ENCODE measurements at places on chromosomes 3 and 15. TPM values are rescaled to one million over a fixed set of nuclear protein-coding genes. Genes with fewer than 3 reads are reported as not detected.
A peak's percentile ranks its signal among the peaks of the same experiment; 100 is the strongest.

The RTP3 gene
- not detected for total RNA-seq

The PTX3 gene
- 0.27 TPM for total RNA-seq

The SLC12A6 gene
- total RNA-seq: 24.8 TPM

The GOLGA8G gene
- not detected for total RNA-seq

The TGM4 gene
- not detected for total RNA-seq

The MITF gene
- total RNA-seq: not detected

The CAV3 gene
- total RNA-seq: not detected

The GPR87 gene
- not detected for total RNA-seq

GRCh38 chr3:67290438-67290837 is 292.3 kb downstream of the KBTBD8 start:
- DNase-seq: no peak

DNA sequence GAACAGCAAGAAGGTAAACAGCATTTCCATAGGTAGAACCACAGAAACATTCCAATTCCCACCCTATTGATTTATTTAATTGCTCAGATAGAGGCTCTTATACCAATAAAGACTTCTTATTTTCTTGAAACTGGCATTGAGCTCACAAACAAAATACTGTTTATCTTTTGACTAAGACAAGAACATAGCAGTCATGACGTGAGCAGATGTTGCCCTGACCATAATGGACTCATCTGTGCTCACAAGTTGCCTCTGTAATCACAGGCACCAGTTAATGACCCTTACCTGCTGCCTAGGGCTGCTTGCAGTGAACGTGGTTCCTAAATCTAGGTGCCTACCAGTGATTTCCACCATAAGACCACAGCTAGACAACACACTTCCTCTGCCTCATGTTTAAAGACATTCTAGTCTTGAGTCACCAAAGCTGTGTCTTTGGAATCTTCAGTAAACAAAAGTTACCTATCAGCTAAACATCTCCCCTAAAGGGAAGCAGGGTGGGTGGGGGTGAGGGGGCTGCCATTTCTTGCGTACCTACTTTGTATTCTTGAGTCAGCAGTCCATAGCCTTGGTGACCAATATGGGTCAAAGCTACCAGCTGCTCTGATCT is 2.1 kb downstream of the FYCO1 start:
- DNase-seq: peak; percentile 60

GRCh38 chr3:176581589-176581988 is 615.7 kb downstream of the TBL1XR1 start:
- DNase-seq: no peak

DNA sequence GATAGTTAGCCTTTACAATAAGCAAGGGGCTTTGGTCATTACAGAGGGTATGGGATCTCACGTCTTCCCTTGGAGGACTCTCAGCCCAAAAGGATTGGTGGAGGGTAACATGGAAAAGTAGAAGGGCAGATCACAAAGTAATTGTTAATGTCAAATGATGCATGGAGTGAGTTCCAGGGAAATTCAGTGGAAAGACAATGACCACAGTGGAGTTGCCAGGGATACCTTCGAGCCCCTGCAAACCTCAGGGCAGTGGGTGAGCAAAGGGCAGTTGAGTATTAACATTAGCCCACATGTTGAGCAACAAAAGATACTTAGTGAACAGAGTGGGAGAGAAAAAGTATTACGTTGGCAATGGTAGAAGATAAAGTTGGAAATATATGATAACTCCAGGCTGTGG is 593.4 kb upstream of the NR2F2 start:
- DNase-seq: no peak

DNA sequence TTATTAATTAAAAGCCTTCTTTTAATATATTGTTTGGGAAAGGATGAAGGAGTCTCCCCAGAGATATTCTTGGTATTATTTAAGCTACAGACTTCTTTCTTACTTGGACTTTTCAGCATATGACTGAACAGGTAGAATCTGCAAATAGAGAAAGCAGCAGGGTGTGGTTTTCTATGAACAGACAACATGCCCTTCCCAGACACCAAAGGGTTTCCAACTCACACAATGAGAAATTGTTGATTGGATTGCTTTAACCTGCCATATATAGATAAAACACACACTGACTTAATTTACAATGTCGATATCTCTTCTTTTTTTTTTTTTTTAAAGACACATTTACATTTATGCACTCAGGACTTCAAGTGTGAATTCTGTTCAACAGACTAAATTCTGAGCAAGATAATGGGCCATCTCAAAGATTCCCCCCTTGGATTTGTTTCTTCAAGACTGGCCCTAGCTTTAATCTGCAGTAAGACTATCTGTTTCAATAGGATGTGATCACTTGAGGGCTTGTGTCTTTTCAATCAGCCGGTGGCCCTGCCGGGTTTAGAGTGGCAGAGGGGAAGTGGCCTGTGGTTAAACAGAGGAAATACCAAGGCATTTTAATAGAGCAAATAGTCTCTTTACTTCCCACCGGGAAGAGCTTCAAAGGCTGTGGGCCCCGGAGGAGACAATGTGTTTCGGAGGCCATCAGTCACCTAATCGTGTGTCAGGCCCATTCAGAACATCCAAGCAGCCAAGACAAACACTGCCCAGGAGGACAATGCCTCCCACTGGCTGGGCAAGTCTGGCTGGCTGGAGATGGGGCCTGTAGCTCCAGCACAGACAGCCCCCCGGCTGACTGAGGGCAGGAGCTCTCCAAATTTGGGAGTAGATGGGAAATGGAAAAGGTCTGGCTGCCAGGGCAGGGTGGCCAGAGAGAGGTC is 6.1 kb downstream of the IL17RD start:
- peak; percentile 38 for DNase-seq

GRCh38 chr3:109718850-109719249 is 381.5 kb upstream of the DPPA4 start:
- no peak for DNase-seq

GRCh38 chr3:156150434-156151066 is 30.2 kb downstream of the KCNAB1 start:
- peak; percentile 35 for DNase-seq

- DNase-seq: no peak
Measured at GRCh38 chr3:95343767-95344166, 1280.9 kb downstream of the NSUN3 start.

- no peak for DNase-seq
Measured at GRCh38 chr3:50608278-50608677, 3.3 kb downstream of the CISH start.

DNA sequence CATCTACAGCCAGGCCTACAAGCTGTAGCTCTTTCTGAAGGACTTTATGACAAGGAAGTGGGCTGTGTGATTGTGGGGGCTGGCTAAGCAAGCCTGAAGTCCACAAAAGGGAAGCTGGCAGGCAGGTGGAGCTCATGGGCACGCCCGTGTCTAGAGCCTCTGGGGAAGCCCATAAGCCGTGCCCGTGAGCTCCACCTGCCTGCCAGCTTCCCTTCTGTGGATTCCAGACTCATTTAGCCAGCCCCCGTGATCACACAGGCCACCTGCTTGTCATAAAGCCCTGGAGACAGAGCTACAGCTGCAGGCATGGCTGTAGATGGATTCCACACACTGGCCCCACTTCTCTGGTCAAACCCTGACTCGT is 15.2 kb downstream of the EFCC1 start:
- peak; percentile 82 for DNase-seq

- no peak for DNase-seq
Measured at GRCh38 chr3:50433954-50434353, 69.5 kb downstream of the CACNA2D2 start.

DNA sequence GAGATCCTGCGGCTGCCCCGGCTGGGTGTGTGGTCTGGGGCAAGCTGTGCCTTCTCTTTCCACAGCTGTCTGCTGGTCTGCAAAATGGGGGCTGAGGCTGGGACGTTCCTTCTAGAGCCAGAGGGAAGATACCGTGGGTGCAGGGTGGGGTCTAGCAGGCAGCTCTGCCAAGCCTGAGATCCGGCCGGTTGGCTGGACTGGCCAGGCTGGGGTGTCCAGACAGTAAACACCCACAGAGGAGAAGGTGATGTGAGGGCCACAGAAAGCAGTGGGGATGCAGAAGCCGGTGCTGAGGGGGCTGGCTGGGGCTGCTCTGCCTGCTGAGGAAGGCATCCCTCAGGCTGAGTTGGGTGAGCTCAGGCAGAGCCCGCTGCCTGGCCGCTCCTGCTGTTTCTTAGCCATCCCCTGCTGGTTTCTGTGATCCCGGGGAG is 46.1 kb downstream of the FBLN2 start:
- DNase-seq: no peak

DNA sequence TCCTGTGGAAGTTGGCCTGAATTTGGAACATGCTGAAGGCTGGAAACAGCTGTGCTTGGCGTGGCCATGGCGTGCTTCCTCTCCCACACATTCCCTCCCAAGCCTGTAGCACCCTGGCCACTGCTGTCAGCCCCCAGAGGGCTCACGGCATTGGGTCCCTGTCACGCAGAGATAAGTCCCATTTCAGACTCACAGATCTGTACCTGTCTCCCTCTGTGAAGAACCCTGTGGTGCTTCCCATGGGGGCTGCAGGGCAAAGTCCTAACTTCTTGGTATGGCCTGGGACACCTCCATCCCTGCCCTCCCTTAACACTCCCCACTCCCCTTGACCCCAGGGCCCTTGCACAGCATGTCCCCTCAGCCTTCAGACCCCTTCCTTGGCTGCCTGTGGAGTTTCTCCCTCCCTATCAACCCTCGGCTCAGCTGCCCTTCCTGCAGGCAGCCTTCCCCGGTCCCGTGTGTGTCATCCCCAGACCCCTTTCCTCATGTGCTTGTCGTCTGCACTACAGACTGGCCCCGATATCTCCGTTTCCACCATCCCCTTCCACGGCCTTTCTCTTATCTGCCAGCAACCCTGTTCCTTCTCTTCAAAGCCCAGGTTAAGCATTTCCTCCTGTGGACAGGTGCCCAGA is 28.6 kb downstream of the ABTB1 start:
- no peak for DNase-seq

DNA sequence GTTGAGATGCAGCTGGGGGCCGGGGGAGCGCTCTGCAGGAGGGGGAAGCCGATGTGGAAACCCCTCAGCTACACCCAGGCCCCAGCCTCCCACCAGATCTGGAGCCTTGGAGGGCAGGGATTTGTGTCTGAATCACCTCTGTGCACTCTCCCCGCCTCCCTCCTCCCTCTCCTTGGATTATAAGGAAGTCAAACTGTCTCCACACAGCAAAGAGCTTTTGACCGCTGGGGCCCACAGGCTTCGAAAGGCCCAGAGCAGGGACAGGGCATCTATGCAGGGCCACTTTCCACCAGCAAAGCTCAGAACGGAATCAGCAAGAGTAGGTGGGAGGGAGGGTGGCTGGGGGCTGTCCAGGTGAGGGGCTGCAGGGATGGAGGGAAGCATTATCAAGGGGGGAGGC is 68.9 kb downstream of the IQSEC1 start:
- DNase-seq: no peak

DNA sequence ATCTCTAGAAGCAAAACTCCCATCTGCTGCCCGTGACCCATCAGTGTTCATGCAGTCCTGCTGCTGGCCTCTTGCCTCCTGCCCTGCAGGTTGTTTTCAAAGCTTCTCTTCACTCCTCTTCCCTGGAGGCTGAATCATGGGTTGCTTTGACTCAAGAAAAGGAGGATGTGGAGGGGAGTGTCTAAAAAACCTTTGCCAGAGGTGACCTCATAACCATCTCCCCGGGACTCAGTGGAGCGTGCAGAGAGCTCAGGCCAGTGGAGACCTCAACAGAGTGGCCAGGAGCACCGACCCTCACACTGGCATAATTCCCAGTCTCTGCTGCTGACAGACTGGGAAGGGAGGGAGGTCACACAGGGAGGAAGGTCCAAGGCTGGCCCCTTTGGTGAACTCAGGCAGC is 60.9 kb upstream of the ITGA11 start:
- DNase-seq: no peak

DNA sequence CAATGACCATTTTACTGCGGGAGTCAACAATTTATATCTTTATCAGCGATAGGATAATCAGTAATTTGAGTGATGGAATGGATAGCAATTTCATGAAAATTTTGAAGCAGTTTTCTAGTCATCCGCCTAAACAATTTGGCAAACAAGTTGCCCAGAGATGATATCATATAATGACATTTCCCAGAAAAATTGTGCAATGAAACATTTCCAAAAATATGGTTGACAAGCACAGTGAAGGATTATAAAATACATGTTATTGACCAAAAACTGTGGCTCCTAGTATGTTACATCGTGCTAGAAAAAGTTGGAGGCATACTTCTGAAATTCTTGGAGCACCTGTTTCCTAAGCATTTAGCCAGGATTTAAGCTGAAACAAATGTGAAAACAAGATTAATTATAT is 145.1 kb downstream of the GHSR start:
- no peak for DNase-seq

GRCh38 chr3:12394569-12395271 is 89.6 kb upstream of the TSEN2 start:
- no peak for DNase-seq

- no peak for DNase-seq
Measured at GRCh38 chr15:68930268-68931022, at the start of gene SPESP1. Gene SPESP1, plus strand, starts transcription at chr15:68930525. Its CDS starts 129 bp downstream, at chr15:68930654.

GRCh38 chr3:48614044-48614443 is 4.6 kb upstream of the UQCRC1 start:
- DNase-seq: peak; percentile 34

DNA sequence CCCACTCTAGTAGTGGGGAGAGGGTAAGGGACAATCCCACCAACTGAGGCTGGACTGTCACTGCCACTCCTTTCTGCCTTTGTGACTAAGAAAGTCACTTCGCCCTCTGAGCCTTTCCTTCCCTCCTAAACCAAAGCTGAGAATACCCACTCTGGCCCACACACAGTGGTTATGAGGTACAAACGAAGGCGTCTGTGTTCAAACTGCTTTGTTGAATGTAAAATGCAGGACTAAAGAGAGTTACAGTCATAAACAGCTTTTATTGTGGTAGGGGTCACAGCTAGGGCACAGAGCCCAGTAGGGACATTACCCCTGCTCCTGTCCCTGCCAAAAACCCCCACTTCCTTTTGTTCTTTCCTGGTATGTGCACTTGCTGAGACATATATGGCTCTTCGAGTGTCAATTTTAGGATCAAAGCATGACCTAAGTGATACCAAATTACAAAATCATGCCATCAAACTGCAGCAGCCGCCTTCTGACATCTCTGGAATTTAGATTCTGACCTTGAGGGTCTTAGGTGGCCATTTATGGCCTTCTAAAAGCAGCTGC is 45.1 kb downstream of the CTDSPL start:
- DNase-seq: peak; percentile 54

GRCh38 chr15:49813625-49814024 is 192.8 kb downstream of the DTWD1 start:
- DNase-seq: no peak
